ENCODE measurements at places on chromosomes 11 and 22.

DNA sequence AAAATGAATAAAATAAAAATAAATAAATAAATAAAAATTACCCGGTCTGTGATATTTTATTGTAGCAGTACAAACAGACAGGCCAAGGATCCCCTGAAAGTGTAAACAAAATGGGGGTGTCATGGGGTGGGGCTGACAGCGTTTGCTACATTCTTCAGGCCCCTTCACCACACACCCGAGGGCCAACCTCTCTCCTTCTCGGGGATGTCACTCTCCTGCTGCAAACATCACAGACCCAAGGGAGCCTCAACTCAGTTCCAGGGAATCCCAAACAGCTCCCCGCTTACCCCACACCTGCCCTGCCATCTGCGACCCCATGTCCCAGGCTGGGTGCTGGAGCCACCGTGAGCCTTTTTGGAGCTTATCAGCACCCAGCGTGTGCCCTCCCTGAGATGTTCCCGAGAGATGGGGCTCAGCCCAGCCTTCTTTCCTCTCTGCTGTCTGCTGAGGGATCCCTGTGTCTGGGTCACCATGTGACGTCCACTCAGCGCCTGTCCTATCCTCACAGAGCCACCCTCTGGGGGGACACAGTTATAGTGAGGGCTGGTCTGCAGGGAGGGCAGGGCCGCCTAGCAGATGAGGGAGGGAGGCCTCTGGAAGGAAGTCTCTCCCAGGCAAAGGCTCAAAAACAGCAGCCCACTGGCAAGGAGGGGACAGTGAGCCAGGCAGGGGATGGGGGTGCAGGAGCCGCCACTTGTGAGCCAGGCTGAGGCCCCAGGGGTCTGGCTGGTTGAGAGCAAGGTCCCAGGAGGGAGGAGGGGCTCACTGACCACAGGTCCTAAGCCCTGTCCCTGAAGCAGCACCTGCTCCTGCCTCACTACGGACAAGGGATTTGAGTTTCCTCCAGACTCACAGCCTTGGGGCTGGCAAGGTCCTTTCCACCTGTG lies 1041.6 kb downstream of the BRD1 start:
- no peak for DNase-seq

DNA sequence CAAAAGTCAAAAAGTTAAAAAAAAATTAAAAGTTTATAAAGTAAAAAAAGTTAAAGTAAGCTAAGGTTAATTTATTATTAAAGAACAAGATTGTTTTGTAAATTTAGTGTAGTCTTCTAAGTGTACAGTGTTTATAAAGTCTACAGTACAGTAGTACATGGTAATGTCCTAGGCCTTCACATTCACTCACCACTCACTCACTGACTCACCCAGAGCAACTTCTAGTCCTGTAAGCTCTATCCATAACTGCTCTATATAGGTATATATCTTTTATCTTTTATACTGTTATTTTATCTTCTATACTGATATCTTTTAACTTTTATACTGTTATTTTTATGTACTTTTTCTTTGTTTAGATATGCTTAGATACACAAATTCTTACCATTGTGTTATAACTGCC lies 11.2 kb downstream of the C2CD3 start:
- no peak for DNase-seq

DNA sequence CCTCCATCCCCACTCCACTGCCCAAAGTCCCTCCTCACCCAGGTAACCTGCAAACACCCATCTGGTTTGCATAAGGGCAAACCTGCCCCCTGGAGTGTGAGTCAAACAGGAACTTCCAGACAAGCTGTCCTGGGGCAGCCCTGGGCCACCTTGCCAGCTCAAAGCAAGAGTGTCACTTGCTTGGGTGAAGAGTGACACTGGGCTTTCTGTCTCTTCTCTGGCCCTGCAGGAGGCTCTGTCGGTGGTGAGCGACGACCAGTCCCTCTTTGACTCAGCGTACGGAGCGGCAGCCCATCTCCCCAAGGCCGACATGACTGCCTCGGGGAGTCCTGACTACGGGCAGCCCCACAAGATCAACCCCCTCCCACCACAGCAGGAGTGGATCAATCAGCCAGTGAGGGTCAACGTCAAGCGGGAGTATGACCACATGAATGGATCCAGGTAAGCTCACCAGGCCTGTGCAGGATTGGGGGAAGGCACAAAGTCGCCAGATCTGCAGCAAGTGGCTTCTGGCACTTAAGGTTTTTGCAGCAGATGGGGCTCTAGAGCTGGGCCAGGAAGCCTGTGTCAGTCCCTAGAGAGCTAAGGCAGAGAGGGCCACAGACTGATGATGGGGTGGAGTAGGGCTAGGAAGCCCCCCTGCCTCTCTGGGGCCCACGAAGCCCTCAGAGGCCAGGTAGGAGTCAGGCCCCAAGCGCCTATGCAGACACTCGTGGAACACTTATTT lies 64.2 kb downstream of the FLI1 start:
- DNase-seq = no peak

GRCh38 chr11:86746514-86746913 lies 53.8 kb upstream of the PRSS23 start:
- no peak for DNase-seq

DNA sequence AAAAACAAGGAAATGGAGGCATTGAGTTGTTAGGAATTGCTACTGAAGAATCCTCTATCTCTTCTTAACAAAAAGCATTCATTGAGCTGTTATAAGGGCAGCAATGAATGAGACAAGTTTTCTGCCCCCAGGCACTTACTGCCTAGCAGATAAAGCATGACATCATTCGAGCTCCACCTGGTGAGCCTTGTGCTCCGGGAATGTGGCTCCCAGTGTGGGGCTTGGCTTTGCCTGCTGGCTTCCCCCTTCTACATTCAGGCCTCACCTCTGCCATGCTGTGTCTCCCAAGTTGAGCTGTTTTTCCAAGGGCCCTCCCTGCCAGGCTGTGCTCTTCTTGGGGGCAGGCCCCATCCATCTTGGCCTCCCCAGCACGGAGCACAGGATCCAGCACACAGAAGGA lies 56.9 kb upstream of the EIF3D start:
- DNase-seq = no peak

GRCh38 chr11:20477418-20478090 lies 90.0 kb downstream of the PRMT3 start:
- no peak for DNase-seq

DNA sequence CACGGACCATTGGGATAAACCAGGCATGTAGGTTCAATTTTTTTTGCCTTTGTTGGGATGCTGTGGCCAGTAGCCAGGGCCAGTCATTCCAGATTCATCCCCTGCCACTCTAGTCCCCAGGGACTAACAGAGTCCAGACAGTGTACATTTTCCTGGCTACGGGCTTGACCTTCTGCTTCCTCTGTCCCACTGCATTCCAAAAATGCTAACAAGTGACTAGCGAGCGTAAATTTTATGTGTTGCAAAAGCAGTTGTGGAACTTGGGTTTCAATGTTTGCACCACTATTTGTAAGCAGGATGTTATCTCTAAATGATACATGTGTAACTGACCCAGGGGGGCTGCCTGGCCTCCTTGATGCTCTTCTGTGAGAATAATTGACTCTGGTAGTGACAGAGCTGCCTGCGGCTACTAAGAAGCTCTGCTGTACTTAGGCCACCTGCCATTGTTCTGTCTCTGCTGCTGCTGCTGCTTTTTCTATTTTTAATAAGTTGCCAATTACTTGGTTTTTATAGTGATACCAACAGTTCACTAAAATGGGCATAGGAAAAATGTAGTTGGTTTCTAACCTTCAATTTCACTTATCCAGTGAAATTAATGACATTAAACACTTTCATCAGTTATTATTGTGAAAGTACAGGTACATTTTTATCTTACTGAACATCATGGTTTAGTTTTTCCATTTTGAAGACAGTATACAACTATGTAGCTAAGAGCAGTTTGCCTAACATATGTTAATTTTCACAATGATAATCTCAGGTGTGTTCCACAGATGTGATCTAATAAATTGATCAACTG lies 26.8 kb downstream of the TNRC6B start:
- no peak for DNase-seq

DNA sequence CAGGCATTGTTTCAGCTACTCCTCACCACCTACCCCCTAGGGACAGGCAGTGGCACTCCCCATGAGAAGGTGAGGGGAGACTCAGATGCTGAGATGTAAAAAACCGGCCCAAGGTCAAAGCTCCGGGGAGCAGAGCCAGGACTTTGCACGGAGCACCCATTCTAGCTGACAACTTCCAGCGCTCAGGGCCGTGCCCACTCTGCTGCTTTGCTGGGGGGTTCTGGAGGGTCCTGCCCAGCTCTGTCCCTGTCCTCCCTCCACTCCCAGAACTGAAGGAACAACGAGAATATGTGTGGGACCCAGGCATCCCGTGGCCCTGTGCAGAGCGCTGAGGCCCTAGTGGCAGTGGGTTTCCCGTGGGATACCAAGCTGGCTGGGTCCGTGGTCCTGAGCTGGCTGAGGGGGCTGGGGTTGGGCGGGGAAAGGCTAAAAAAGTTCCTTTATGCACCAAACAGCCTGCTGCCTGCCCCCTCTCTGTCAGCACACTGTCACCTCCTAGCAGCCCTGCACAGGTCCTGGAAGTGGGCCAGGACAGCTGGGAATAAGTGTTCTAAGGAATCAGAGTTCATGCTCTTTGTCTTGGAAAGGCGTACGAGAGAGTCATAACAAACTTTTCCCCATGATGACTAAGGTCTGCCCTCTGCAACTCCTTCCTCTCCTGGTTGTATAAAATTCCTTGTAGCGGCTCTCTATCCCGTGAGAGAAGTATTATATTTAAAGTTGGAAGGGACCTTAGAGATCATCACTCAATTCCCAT lies 1.9 kb downstream of the MS4A10 start:
- no peak for DNase-seq

DNA sequence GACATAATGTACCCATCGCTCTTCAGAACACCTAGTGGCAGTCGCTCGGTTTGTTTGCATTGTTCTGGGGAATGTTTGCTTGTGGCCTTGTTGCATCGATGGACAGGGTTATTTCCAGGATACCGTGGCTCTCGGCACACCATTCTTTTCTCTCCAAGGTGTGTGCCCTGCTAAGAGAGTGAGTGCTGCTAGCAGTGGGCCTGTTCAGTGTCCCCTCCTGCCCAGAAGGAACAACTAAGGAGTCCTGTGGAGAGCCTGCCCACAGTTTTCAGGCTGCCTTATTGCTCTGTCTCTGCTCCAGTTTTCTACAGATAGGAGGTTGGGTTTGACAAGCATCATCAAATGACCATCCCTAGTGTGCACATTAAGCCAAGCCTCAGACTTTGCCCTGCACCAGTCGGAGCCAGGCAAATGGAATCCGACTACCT lies 1.4 kb downstream of the CRY2 start:
- no peak for DNase-seq

DNA sequence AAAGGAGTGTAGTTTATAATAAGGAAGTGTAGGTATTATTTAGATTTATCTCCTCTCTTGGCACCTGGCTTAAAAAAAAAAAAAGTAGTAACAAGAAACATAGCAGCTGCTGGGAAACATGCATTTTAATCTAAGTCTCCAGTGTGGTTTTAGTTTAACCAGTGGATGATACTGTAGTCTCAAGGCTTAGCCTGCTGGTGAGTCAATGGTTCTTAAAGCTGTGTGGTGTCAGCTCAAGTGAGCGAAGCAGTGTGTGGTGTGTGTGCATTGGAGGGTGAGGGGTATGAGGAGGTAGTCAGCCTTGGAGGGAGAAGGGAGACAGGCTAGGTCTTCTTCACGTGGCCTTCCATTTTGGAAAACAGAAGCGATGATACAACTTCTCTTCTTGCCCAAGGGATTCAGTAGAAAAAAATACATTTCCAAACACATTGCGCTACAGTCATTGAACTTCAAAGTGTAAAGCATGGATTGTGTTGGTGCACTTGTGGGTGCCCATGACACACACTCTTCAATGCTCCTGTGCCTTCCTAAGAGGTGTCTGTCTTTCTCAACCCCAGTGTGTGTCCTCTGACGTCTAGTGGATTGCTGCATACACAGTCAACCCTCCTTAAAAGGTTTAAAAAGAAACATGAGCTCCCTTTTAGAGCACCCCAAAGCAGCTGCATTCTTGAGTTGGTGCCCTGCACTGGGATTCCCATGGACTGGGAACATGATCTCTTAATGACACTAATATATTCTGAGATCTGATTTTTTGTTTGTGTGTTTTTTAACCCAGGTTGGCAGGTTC lies 40.1 kb downstream of the ZBTB16 start:
- no peak for DNase-seq

- no peak for DNase-seq
Observed at GRCh38 chr11:69912911-69913451, 93.8 kb upstream of the FGF3 start.

- no peak for DNase-seq
Observed at GRCh38 chr11:103727262-103727661, 309.2 kb upstream of the DDI1 start.

GRCh38 chr11:130527636-130528297 lies 79.3 kb downstream of the ADAMTS15 start:
- DNase-seq = no peak

- DNase-seq = no peak
Observed at GRCh38 chr22:27154717-27155116, 497.3 kb downstream of the MIAT start.
